ENCODE measurements at places on chromosomes 3 and 15.

DNA sequence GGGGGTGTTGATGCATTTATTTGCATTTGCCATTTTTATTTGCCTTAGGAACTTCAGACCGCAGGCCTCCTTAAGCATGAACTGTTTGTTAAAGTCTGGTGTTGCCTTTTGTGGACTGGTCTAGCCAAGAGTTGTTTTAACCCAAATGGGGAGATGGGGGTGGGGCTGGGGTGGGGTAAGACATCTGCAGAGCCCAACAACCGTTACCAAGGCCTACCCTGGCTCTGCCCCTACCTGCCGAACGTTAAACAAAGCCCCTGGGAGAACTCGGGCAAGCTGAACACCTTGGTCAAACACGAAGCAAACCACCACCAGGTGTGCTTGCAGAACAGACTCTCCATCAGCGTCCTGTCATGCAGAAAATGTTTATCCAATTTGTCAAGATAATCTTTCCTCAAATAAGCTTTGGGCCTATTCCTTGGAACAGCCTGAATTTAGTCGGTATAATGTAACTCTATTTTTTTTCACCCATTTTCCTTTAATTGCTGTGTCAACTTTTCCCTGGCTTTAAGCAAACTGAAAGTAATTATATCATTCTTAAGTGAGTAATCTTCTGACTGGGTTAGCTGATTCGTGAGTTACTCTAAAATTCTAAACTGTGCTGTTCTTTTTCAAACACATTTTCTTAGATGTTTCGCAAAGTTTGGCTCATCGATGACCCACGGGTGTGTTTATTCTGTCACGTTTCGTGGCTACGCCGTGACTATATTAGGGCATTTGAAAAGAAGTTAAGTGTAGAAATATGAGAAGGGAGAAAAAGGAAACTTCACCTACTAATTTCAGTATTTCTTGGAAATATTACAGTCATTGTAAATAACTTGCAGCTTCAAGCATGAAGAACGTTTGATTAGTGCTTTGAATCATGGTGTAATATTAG lies 127.6 kb downstream of the SOX2 start:
- no peak for DNase-seq

DNA sequence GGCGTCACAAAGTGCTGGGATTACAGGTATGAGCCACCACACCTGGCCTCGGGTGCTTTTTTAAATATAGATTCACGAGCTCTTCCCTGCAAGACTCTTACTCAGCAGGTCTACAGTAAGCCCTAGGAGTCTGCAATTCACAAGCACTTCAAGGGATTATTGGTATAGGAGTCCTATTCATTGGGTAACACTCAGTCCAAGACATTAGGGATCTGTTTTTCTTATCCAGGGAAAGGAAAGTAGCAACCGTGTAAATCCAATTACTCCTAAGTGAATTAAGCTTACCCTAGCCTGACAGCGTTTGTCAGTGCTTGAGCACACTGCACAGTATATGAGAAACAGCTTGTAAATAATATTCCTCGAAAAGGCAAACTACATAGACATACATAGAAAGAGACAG lies 109.9 kb downstream of the SENP2 start:
- DNase-seq, result no peak

DNA sequence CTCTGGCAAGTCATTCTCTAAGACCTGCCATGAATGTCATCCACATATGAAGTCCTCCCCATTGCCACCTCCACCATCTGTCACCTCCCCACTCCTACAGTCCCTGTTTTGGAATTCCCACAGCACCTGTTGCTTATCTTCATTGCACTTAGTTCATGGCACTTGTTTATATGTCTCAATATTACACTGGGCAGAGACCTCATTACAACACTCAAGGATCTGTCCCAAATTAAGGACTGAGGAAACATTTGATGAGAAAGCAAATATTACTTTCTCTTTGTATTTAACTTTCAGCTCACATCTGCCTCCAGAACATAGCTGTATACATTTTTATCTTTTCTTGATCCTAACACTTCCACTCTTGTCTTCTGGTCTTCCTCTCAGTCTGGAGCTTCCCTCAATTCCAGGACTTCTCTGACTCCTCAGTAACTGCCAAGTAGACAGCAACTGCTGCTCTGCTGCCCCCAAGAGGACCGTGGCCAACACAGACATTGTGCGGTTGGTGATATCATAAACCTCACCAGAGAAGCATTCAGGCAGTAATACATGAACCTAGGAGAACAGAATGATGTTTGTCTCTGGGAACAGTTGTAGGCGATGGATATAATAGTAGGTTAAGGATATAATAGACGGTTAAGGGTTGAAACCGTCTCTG lies 45.0 kb upstream of the FGF12 start:
- no peak for DNase-seq

- DNase-seq, result no peak
Measured at GRCh38 chr15:41487802-41488201, 5.9 kb upstream of the ITPKA start.

DNA sequence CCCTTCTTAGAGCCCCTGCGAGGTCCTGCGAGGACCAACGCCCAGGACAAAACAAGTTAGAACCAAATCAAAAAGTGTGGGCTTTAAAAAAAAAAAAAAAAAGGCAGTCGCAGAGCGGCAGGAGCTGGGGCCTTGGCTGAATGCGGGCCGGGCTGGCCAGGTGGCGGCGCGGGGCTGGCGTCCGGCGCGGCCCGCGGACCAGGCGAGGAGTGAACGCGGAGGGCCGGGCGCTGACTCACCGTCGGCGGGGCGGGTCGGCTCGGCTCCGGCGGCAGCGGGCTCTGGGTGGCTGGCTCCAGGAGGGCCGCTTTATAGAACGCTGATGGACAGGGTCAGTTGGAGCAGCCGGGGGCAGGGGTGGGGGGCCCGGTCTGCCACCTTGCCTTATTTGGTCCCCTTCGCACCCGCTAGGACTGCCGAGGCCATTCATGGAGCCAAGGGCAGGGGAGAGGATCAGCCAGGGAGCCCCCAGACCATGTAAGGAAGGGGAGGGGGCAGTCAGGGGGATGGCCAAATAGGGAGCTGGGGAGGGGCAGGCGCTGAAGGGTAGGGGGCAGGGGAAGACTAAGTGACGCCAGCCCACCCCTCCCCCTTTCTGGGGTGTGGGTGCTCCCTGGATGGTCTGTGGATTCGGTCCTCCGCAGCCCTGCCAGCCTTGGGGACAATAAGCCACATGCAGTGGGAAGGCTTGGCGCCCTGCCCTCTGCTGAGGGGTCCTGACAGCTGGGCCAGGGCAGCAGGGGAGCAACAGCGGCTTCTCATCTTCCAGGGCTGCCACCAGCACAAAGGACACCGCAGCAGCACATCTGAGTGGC lies at the start of gene ACTC1:
Gene ACTC1, minus strand, starts transcription at position 283 of the 815 bp plus-strand sequence. CDS start 741 bp downstream, outside the sequence.
- no peak for DNase-seq

GRCh38 chr3:10426346-10427220 lies 78.8 kb downstream of the ATP2B2 start:
- no peak for DNase-seq

DNA sequence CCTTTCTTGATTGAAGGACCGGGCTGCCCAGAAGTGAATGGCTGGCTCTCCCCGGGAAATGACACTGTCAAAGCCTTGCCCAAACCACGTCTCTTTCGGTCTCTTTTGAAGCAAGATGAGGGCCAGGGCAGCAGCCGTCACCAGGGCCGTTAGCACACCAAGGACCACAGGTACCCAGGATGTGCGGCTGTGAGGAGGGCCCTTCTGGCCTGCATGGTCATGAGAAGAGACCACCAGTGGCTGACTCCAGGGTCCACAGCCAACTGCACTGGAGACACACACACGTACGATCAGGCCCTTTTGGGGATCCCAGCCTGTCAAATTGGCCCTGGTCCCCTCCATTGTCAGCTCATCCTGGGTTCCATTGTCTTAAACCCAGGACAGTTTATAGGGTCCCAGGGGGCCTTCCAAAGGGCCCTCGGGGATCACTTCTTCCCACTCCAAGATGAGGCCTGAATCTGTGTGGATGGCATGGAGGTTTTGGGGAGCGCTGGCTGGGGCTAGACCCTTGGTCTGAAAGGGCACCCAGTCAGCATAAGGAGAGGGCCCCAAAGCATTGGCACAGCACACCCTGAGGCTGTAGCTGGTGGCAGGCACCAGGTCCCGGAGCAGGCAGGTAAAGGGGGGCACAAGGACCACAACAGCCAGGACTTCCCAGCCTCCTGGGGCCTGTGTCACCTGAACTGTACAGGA lies 50.9 kb downstream of the ETFA start:
- DNase-seq, result no peak

GRCh38 chr3:136195258-136196063 lies 674 bp downstream of the MSL2 start:
- DNase-seq, result peak; percentile 77

DNA sequence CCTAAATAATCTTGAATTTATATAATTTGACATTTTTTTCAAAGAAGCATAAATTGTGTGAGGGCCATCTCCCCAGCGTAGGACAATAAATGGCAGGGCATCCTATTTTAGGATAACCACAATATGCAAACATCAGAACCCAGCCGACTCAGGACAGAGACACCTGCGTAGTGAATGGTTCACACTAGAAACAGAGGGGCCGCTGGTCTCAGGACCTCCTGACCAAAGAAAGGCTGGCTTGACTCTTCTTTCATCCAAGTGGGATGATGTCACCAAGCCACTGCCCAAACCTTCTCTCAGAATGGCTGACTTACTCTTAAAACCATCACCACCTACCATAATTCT lies 162.1 kb downstream of the FOXP1 start:
- DNase-seq, result no peak

GRCh38 chr3:58013973-58014649 lies 5.9 kb downstream of the FLNB start:
- no peak for DNase-seq

All from effector CD4-positive, alpha-beta T cell (primary cell).